ENCODE measurements at places on chromosomes 4 and X.

- DNase-seq: no peak
Measured at GRCh38 chr4:94525993-94526728, 74.4 kb downstream of the PDLIM5 start.

DNA sequence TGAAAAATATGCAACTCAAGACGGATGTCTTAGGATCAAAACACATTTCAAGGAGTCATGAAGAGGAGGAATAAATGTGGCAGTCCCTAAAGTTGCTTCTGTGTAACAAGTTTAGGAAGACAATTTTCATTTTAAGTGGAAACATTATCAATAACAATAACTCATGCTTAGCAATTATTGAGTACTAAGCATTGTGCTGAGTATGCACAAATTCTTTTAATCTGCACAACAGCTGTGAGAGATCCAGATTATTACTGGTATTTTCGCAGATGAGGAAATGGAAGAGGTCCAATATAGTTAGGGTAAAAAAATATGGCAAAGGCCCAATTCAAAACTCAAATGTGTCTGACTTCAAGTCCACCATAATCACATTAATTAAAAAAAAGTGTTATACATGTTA lies 2.9 kb upstream of the TEX13B start:
- no peak for DNase-seq

DNA sequence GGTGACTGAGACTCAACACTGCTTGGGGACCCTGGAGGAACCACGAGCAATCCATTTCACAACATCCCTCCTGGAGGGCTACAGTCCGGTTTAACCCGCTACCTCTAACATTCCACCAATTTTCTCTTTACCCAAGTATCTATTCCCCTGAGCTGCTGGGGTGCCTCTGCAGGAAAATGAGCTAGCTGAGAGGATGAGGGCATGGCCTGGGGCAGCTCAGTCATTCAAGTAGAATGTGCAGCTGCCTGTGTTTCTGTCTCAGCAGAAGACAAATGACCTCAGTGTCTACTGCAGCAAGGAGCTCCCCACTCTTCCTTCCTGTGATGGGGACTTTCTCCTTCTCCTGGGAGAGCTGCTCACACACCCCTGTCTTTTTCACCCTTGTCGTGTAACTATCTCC lies 120.8 kb downstream of the ZNF518B start:
- no peak for DNase-seq

DNA sequence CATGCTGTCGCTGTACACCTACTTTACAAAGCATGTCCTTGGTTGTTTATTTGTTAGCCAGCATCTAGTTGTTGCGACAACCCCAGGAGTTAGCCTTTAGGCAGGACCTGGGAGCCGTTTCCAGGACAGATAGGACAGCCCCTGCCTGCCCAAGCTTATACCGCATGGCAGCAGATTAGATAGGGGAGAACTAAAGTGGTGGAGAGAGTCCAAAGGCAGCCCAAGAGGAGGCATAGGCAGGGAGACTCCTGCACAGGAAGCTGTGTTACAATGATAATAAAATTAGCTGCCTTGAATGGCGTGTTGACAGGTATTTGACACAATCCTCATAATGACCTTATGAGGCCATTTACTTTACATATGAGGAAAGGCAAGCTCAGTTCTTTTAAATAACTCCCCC lies 13.0 kb downstream of the NSDHL start:
- DNase-seq: no peak

- DNase-seq: no peak
Measured at GRCh38 chr4:3201718-3202702, 46.9 kb upstream of the MSANTD1 start.

GRCh38 chrX:79408623-79409322 lies 41.6 kb upstream of the ITM2A start:
- DNase-seq: no peak

GRCh38 chr4:14864365-14865030 lies 137.8 kb upstream of the CPEB2 start:
- DNase-seq: no peak

DNA sequence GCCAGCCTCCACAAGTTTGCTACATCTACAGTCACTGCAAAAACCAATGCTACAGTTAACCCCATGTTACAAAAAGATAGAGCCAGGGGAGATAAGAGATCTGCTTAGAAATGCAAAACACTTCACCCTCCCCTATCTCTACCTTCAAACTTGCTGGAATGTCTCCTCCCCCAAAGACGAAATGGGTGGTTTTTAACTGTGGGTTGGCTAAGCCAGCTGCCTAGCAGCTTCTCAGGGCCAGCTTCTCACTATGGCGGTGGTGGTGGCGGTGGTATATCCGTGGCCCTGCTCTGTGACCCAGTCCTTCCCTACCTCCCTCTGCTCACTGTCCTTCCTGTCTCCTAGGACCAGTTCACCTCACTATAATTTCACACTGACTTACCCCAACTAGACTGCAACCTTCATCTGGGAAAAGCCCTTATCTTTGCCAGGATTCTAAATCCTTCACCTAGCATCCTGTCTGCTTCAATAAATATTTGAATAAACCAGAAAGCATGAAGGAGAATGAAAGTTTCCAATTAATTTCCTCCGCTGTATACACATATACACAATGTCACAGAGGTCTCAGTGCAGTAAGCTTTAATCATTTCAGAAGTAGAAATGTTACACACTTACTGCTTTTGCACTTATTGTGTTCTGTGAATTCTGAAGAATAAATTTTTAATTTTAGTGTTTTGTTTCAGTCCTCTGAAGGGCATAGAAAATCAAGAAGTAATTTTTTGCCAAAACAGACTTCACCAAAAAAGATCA lies 46.3 kb downstream of the SH3KBP1 start:
- DNase-seq: no peak

GRCh38 chrX:112761242-112762207 lies 79.1 kb downstream of the AMOT start:
- no peak for DNase-seq

DNA sequence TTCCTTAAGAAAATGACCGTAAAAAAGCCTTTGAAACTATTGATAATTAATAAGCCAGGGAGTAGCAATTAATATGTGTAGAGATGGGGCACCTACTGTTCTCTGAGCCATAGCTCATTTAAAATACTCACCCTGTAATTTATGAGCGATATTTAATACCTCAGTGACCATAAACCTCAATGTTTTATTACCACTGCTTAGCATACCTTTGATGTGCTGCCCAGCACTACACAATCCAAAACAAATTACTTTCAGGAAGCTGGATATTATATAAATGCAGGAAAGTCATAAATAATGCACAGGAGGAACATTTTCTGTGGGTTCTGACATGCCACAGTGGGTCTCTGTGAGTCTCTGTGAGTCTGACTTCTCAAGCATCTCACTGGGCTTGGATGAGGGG lies 166.1 kb upstream of the RPL34 start:
- DNase-seq: no peak

- DNase-seq: peak; percentile 74
Measured at GRCh38 chrX:48597353-48598264, at the start of gene WDR13. WDR13 (plus strand) TSS chrX:48597492; CDS start chrX:48597997, 505 bp downstream.

DNA sequence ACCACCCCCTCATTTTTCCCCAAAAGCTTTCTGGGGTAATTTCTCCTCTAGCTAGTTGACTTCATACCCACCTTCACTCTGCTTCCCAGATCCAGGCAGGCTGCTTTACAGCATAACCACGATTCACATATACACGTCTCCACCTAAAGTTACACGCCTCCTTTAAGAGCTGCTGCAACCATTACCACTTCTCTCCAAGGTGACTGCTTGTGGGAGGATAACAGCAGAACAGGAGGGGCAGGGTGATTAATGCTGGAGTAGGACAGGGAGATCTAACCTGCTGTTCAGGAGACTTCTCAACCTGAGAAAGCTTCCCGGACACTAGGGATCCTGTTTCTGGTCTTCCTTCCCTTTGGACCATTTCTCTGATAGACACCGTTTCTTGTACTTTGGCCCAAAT lies 77.4 kb downstream of the MGST2 start:
- DNase-seq: no peak

DNA sequence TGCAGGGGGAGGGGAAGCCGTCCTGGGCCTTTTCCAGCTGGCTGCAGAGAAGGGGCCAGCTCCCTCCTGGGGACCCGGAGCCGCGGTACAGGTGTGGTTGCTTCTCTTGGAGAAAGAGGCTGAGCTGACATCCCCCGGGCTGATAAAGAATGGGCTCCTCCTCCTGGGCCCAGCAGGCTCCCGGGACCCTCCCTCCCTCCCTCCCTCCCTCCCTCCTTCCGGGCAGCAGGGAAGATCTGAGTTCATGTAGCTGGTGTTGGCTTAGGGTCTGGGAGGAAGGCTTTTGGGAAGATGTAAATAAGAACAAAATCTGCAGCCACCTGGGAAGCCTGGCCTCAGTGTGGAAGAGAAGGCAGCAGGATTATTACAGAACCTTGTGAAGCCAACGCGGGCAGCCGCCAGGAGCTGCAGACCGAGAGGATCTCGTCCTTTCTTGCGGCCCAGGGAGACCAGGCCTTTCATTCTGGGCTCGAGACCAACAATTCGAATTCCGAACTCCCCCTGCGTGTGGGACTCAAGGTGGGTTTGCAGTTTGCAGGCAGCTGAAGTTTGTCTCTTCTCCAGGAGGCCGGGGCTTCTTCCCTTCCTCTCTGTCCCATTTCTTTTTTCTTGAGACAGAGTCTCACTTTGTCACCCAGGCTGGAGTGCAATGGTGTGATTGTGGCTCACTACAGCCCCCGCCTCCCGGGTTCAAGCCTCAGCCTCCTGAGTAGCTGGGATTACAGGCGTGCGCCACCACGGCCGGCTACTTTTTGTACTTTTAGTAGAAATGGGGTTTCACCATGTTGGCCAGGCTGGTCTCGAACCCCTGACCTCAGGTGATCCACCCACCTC lies at the start of gene PLCXD1:
Gene PLCXD1, plus strand, starts transcription at position 216 of the 834 bp plus-strand sequence. CDS start 2,807 bp downstream, outside the sequence.
- no peak for DNase-seq

DNA sequence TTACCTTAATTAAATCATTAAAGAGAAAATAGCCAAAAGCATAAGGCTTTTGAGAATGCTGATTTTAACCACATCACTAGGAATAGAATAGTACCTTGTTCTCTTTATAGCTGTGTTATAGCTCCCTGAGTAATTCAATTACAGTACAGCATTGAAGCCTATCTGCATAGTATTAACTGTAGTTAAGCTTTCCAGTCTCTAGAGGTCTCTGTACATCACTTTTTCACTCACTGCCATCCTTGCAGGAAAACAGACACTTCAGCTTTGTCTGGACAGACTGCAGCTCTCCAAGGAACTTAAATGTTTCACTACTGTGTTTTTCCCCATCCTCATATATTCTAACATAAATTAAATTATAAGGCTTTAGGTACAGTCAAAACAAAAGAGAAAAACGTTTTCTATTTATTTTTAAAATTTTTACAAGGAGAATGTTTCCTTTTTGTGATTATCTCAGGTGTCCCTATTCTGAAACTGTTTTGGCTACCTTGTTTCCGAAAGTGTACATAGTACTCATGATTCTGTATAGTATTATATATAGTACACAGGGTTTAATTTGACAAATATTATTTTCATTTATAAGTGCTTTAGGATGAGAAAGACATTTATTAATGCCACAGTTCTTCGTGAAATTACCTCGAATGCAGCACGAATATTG lies 407.9 kb downstream of the PCDH18 start:
- DNase-seq: peak; percentile 30

GRCh38 chr4:140931911-140932310 lies 175.7 kb upstream of the TBC1D9 start:
- DNase-seq: no peak

- no peak for DNase-seq
Measured at GRCh38 chr4:88226143-88226542, 58.2 kb downstream of the PPM1K start.

DNA sequence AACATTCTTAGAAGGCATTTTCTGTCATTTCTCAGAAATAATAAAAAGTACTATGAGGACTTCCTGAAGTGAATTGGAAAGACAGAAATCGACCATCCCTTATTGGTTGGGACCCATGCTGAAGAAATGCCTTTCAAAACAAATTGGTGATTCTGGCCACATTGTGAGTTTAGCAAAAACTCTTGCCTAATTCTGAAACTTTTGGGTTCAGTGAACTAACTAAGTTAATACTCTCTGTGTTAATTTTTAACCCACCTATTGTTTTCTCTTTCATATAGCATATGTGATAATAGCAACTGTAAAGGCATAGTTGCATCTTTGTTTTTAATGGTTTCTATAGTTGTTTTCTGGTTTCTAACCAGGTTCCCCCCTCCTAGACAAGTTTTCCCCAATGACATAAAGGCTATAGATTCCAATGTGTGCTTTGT lies 129.3 kb upstream of the FAT1 start:
- no peak for DNase-seq

GRCh38 chrX:16786791-16787735 lies 797 bp downstream of the TXLNG start:
- DNase-seq: no peak

DNA sequence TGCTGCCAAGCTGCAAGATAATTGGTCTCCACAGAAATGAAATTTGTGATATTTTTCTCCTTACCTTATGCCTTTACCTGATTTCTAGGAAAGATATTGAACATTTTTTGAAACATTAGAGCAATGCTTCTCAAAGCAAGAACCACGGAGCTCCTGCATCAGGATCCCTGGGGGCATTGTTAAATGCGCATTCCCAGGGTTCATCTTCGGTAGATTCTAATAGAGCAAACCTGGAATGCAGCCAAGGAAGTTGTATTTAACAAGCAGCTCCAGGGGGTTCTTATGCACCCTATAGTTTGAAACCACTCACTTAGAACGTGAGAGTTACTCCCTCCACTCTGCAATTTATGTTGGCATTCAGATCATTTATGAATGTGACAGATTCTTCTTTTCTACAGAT lies 126.2 kb downstream of the SLC39A8 start:
- peak; percentile 11 for DNase-seq

GRCh38 chr4:109912706-109913595 lies at the start of gene EGF:
EGF (plus strand) TSS chr4:109912883; CDS start chr4:109913336, 453 bp downstream.
- DNase-seq: no peak

DNA sequence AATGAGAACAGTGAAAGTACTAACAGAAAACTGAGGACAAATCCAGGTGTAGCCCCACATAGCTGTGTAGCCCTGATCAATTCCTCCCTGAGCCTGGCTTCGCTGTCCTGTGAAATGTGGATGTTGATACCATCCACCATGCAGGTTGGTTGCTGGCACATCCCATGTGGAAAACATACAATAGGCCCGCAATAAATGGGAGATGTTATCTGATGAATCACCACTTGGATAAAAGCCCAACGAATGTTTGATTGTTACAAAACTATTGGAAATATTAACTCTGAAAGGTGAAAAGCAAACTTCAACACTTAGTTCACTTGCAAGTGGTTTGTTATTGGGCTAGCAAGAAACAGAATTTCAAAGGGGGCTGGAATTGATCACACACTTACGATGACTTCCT lies 186.3 kb upstream of the FTHL17 start:
- DNase-seq: no peak

DNA sequence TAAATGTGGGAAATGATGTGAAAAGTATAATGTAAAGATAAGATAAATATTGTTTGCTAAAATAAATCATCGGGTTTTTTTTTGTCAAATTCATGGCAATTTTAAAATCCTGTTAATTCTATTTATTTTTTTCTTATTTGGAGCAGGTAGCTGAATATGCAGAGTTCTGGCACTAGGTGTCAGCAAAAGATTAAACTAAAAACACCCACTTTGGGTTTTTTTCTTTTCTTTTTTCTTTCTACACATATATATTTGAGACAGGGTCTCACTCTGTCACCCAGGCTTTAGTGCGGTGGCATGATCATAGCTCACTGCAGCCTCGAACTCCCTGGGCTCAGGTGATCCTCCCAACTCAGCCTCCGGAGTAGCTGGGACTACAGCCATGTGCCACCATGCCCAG lies 6.9 kb upstream of the RAP2C start:
- no peak for DNase-seq

Measured in NCI-H1105 (cell line).